ENCODE measurements at places on chromosomes 2 and 18. TPM values are rescaled to one million over a fixed set of nuclear protein-coding genes. Genes with fewer than 3 reads are reported as not detected.

- no peak for DNase-seq
Measured at GRCh38 chr2:58447586-58447985, 206.5 kb upstream of the FANCL start.

DNA sequence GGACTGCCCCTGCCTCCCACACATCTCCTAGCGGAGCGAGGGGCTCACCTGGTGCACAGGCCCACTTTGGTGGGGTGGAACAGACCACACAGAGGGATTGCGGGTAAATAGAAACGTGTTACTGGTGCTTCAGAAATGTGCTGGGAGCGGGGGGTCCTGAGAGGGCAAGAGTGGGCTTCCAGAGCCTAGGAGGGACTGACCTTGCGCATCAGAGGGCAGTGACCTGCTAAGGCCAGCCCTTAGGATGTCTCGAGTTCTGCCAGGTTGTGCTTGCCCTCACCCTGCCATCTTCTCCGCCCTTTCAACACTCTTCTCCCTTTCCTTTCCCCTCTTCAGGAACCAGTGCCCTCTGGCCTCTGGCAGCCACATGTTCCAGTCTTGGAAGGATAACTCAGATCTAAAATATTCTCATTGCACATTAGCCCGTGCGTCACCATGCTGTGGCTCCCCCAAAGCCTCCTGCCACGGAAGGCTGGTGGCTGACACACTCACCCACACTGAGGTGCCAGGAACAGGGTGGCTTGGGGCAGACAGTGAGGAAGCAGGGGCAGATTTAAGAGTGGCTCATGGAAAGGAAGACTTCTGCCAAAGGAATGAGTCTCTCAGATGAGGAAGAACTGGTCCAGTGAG is 89.6 kb downstream of the MCFD2 start:
- DNase-seq, result no peak

The ATP8B1 gene
- polyA plus RNA-seq, result 0.19 TPM

- DNase-seq, result no peak
Measured at GRCh38 chr2:223032187-223033142, 19.5 kb upstream of the KCNE4 start.

DNA sequence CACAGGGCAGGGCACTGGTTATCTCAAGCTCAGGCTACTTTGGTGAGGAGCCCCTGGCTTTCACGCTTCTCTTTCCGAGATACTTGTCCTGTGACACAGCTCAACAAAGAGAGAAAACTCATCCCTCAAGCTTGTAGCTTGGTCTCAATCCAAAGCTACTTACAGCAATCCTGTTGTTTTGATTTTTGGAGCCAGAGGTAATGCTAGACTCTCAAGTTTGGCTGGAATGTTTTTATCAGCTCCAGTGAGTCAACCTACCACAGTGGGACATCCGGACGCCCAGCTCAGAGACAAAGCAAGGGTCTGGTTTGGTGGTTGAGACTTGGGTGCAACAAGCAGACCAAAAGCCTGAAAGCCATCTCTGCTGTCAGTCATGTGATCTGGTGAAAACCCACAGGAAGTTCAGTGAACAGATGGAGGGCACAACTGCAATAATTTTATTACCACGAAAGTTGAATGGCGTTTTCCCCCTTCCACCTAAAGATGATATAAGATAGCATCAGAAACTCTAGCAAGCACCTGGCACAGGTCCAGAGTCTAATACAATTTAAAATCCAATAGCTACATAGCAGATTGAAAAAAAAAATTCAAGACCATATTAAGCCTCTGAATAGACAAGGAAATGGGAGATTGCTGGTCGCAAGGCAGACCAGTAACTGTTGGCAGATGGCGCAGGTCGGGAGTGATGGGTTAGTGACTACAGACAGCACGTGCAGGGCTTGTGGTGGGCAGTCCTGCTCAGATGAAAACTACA is 102.3 kb upstream of the SMAD7 start:
- DNase-seq, result no peak

GRCh38 chr18:48100165-48100575 is 169.7 kb upstream of the SMAD2 start:
- DNase-seq, result no peak

- DNase-seq, result no peak
Measured at GRCh38 chr2:21770787-21771186, 647.0 kb downstream of the TDRD15 start.

- DNase-seq, result no peak
Measured at GRCh38 chr2:221285148-221285547, 287.0 kb downstream of the EPHA4 start.

DNA sequence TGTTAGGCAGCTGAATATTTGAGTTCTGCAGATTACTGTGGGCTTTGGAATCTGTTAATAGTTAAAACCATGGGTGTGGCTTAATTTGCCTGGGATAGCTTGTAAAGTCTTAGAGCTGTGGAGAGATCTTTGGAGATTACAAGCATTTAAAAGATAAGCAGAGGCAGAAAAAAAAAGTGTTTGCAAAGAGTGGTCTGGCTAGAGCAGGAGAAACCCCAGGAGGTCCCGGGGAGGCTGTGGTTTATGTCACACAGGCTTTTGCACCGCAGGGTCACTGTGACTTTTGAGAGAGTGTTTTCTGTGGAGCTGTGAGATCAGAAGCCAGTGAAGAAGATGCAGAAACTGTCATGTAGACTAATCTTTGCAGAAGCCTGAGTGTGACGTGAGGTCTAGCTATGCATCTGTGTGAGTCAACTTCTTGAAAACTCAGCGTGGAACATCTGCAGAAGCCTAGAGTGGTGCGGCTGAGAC is 49.0 kb downstream of the SETBP1 start:
- DNase-seq, result no peak

The SGPP2 gene
- polyA plus RNA-seq, result 5.3 TPM

Measured in GM12878 (cell line).